ENCODE measurements at places on chromosomes 12 and 14.

- DNase-seq, result no peak
Observed at GRCh38 chr12:94938583-94938982, 64.9 kb downstream of the NDUFA12 start.

- no peak for DNase-seq
Observed at GRCh38 chr14:45181329-45181728, 45.6 kb downstream of the FANCM start.

DNA sequence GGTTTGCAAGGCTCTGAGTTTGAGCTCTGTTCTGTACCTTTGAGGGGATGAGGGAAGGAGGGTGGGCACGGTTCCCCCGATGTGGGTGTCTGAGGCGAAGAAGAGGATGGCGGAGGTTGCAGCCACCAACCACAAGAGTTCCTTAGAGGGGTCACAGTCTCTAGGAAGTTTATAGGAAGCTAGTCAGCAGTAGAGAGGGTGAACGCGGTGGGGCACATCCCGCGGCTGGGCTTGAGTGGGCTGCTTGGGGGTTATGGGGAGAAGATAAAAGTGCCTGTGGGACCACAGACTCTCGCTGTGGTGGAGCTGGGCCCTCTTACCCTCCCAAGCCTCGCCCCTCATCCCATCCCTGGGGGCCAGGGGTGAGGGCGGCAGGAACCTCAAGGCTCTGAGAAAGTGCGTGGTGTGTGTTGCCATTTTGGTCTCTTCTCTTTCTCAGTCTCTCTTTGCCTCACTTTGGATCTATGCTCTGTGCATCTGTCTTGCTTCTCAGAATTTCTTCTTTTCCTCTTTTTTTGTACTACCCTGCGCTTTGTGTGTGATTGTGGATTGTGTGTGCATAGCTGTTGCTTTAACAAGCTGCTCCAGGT, 2.7 kb downstream of the CD4 start:
- no peak for DNase-seq

GRCh38 chr12:79933532-79934264, 1.2 kb downstream of the PPP1R12A start:
- DNase-seq, result no peak

Data from B cell (primary cell).